ENCODE measurements at places on chromosomes 2 and 18.

GRCh38 chr2:211364911-211365310 lies 808.5 kb downstream of the CPS1 start:
- DNase-seq, result no peak

DNA sequence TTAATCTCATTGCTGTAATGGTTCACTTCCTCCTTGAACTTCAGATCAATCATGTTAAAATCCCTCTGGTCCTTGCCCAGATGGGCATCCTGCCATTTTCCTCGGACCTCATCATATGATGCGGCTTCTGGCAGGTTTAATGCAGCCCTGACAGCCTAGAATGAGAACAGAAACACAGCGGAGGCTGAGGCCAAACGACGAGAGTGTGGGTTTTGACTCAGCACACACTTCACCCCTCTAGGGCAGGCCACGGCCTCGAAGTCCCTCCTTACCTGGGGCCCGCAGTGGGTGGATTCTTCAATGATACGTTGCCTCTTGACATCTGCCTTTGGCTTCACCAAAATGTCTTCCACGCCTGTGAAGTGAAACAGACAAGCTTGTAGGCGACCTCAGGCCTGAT lies 56.8 kb downstream of the POLR1A start:
- DNase-seq, result no peak

DNA sequence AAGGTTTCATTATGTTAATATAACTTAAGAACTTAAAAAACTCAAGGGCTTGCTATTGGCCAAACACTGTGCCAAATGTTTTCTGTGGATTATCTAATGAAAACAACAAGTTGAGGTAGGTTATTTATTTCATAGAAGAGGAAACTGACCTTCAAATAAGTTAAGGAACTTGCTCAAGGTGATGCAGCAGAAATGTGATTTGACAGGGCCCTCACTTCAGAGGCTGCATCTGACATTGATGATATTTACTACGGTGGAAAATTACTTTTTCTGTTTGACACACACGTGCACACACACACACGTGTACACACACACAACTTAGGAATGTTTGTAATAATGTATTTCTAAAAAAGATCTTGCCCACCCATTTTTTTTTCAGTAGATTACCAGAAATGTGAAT lies 137.2 kb upstream of the CXCR4 start:
- no peak for DNase-seq

- no peak for DNase-seq
These were observed 184.8 kb upstream of the VWC2L start for GRCh38 chr2:214226061-214226460.

- no peak for DNase-seq
These were observed 121.2 kb upstream of the CXCR4 start for GRCh38 chr2:136239079-136239685.

DNA sequence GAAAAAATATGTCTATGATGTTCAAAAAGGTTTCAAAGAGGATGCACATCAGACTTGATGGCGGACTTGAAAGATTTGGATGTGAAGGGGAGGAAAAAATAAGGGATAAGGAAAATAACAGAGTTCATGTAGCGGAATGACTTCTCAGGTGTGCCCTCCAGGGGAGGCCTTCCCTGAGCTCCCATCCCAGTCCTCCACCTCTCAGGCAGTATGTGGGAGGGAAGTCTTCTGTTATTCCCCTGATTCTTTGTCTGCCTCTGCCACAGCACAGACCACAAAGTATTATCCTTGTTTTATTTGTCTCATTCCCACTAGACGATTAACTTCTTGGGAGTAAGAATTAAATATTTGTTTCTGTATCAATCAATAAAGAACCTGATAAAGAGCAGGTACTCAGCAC lies 17.7 kb downstream of the COL5A2 start:
- DNase-seq, result no peak

DNA sequence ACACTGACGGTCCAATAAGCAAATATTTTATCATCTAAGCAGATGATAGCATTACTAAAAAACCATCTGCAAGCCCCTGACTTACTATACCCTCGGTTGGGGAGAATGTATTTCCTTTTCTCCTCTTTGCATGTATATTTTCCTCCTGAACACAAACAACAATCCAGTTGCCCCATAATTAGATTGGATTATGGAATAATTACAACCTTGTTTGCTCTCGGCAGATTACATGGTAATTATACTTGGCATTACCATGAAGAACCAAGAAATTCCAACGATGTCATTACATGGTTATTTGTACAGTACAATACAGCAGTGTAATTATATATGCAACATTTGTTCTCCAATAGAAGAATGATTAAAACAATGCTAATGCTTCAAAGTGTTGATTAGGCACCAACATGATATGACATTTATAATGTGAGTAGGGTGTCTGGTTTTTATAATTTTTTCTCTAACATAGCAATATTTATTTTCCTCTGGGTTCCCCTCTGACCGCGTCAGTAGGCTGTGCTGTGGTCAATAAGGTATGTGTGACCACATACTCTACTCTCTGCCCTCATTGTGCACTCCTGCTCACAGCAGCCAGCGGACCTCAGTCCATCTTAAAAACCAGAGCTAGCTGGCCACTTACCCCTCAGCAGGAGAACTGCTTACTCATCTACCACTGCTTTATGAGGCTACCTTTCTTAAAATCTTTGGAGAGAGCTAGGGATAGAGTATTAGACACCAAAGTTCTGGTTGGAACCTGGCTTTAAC lies 176.1 kb downstream of the INSIG2 start:
- DNase-seq, result no peak

DNA sequence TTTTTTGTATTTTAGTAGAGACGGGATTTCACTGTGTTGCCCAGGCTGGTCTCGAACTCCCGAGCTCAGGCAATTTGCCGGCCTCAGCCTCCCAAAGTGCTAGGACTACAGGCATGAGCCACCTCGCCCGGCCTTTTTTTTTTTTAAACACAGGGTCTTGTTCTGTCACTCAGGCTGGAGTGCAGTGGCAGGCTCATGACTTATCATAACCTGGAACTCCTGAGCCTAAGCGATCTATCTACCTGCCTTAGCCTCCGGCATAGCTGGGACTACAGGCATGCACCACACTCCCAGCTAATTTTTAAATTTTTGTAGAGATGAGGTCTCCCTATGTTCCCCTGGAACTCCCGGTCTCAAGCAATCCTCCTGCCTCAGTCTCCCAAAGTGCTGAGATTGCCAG lies 1.4 kb upstream of the ITGAV start:
- no peak for DNase-seq

- DNase-seq, result no peak
These were observed 107.9 kb downstream of the PMAIP1 start for GRCh38 chr18:60007661-60008060.

DNA sequence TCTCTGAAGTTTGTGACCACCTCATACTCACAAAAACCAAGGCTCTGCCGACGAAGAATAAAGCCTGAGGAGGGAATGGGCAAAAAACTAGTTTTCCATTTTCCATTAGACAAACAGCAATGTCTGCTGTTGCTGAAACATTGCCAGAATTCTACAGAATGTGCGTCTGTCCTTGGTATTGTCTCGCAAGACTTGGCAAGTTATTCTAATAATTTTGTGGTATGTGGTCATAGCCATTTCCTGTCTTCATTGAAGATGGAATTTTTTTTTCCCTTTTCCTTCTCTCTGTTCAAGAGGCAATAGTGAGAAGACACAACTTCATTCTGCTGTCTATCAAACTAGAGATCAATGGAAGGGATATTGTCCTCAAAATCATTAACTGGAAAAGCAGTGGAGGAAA lies 296.1 kb downstream of the RND3 start:
- DNase-seq, result no peak

- no peak for DNase-seq
These were observed 4.9 kb downstream of the GPR55 start for GRCh38 chr2:230920167-230920566.

Data from activated CD4-positive, alpha-beta T cell treated with anti-CD3 and anti-CD28 coated beads for 24 hours (primary cell).